ENCODE measurements at places on chromosomes 3 and 15.

GRCh38 chr3:53748512-53749271 is 97.5 kb downstream of the CHDH start:
- no peak for DNase-seq

- no peak for DNase-seq
Measured at GRCh38 chr3:44326019-44326418, 12.5 kb upstream of the TCAIM start.

DNA sequence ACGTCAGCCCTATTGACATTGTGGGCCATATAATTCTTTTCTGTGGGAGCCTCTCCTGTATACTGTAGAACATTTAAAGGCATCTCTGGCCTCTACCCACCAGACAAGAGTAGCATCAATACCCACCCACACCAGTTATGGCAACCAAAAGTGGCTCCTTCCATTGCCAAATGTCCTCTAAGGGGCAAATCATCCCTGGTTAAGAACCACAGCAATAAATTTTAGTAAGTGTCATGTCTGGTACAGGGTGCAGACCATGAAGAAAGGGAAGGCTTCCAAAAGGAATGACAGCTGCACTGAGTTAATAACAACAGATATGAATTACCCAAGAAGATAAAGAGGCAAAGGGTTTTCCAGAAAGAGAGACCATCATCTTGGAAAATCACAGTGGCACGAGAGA is 6.9 kb upstream of the CLDN18 start:
- no peak for DNase-seq

- DNase-seq: no peak
Measured at GRCh38 chr3:100984308-100984707, 8.9 kb downstream of the ABI3BP start.

- no peak for DNase-seq
Measured at GRCh38 chr3:167148136-167148535, 232.0 kb downstream of the ZBBX start.
